ENCODE measurements at places on chromosomes 12 and 14. TPM values are rescaled to one million over a fixed set of nuclear protein-coding genes. Genes with fewer than 3 reads are reported as not detected.

GRCh38 chr14:20008156-20008555 is 6.2 kb downstream of the OR4Q2 start:
- no peak for DNase-seq

Gene FBRSL1
- polyA plus RNA-seq: 70.4 TPM

GRCh38 chr12:57552835-57553313 is 3.0 kb downstream of the KIF5A start:
- DNase-seq: no peak

Gene CAMKK2
- 35.2 TPM for polyA plus RNA-seq

- DNase-seq: no peak
Observed at GRCh38 chr14:57389646-57390036, 745 bp upstream of the NAA30 start.
